ENCODE measurements at places on chromosomes 2 and 18.
A peak's percentile ranks its signal among the peaks of the same experiment; 100 is the strongest.

GRCh38 chr2:20704886-20705285 lies 37.9 kb downstream of the GDF7 start:
- H3K27ac ChIP-seq: no peak overlapping the region
- DNase-seq: no peak
- H3K4me1 ChIP-seq: no peaks in the 10 kb centered on the region
- peaks cover 35% of the 10 kb centered on the region for H3K36me3 ChIP-seq
- H3K27me3 ChIP-seq: no peaks in the 10 kb centered on the region

DNA sequence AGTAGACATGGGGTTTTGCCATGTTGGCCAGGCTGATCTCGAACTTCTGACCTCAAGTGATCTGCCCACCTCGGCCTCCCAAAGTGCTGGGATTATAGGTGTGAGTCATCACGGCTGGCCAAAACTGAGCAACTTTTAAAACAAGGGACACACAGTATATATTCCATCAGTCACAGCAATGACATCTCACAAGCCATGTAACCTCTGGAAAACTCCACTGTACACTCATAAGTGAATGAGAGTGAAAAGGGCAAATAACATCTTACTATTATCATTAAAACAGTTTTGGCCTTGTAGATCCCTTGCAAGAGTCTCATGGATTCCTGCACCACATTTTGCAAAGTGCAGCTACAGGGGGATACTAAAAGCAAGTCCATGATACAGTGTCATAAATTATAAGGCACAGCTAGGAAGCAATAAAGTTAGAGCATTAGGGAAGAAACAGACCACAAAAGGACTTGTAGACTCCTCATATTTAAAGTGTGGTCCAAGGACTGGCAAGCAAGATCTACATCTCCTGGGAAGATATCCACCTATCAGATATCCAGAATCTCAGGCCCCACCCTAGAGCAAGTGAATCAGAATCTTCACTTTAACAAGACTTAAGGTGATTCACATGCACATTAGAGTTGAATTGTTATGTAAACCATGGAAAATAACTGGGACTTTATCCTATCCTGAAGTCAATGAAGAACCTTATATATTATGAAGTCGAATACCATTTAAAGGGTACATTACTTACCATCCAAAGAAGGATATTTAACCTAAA lies 5.7 kb downstream of the SMC6 start:
- no peaks in the 10 kb centered on the region for H3K27me3 ChIP-seq
- no peak overlapping the region for H3K4me3 ChIP-seq
- DNase-seq: no peak
- H3K27ac ChIP-seq: no peak overlapping the region

DNA sequence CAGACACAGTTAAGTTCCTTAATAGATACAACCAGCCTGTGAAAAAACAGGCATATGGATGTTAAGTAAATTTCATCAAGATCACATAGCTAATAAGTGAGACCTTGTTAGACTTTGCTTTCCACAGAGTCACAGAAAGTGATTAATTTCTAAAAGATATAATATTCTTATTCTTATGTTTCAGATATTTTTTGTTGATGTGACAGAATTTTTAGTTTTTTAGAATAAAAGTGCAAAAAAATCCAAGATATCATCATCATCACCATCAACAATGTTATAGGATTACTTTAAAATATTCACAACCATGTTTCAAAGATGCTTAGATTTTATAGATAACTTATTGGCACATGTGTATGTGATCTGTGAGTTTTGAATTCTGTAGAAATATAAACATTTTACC lies 132.3 kb upstream of the ITGA4 start:
- peaks cover 20% of the 10 kb centered on the region for H3K4me1 ChIP-seq
- no peak for DNase-seq
- no peak overlapping the region for H3K27ac ChIP-seq
- H3K4me3 ChIP-seq: no peak overlapping the region
- peaks cover 7% of the 10 kb centered on the region for H3K36me3 ChIP-seq

DNA sequence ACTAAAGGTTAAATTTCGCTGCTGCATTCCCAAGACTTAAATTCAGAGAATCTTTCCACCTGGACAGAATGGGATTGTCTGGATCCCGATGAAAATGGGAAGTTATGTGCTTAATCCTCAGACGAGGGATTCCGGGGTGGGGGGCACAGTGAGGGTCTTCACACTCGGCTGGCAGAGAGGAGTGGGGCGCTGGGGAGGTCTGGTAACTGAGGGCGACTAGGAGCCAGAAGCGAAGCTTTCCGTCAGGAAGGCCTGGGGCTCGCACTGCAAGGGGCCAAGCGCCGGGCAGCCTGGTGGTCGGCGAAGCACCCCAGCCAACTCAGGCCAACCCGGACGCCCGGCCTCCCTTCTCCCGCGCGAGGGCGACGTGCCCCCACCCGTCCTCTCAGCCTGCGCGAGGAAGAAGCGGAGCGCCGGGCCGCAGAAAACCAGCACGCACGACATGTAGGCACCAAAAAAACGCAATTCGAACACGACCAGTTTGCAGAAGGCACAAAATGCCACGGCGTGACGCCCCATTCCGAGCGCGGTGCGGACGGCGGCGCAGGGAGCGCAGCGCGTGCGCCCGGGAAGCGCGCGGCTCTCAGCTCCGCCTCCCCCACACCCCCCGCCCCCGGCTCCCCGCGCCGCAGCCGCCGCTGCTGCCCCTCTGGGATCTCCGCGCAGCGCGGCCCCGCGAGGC lies 188.1 kb downstream of the ZEB2 start:
- H3K4me3 ChIP-seq: peak overlapping the region; percentile 94
- H3K36me3 ChIP-seq: peaks cover 31% of the 10 kb centered on the region
- peak overlapping the region; percentile 99 for H3K27ac ChIP-seq
- no peak for DNase-seq
- H3K4me1 ChIP-seq: peaks cover 51% of the 10 kb centered on the region

- H3K4me1 ChIP-seq: peaks cover 1% of the 10 kb centered on the region
- no peak overlapping the region for H3K27ac ChIP-seq
- no peak for DNase-seq
- H3K27me3 ChIP-seq: peaks cover 14% of the 10 kb centered on the region
These were observed 32.1 kb upstream of the EVA1A start for GRCh38 chr2:75592888-75593287.

- DNase-seq: no peak
- no peaks in the 10 kb centered on the region for H3K4me1 ChIP-seq
- H3K27me3 ChIP-seq: no peaks in the 10 kb centered on the region
- no peaks in the 10 kb centered on the region for H3K36me3 ChIP-seq
These were observed 259.1 kb upstream of the RAB6C start for GRCh38 chr2:129720360-129720759.

DNA sequence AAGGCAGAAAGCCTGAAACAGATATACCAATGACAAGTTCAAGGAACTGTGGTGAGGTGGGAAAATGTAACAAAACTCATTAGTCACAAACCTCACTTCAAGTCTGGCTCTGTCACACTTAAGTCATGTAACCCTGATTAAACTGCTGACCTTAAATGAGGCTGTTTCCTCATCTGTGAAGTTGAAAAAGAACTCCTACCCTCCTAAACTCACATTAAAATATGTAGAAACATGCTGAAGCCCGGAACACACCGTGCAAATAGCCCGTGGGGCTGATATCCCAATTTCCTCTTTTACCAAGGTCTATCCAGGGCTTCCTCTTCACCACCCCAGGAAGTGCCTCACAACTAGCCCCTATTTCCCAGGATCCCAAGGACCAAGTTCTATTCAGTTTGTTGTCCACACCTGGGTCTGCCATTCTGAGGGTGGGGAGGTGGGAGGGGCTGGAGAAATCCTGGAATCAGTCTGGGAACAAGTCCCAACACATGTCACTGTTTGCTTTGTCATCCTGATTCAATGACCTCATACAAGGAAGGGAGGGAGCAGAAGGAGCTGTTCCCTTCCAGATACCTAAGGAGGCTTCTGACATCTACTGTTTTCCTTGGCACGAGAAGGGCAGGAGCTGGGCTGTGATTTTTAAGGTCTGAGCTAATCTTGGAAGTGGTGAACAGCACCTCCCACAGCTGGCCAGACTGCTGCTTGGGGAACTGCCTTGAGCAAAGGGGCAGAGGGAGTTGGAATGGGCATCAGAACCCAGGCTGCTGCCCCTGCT lies 42.3 kb downstream of the SLC4A1AP start:
- peak overlapping the region; percentile 86 for H3K27ac ChIP-seq
- no peaks in the 10 kb centered on the region for H3K27me3 ChIP-seq
- H3K36me3 ChIP-seq: no peaks in the 10 kb centered on the region
- no peak overlapping the region for H3K4me3 ChIP-seq
- peaks cover 31% of the 10 kb centered on the region for H3K4me1 ChIP-seq

GRCh38 chr18:58268849-58269248 lies 224.8 kb downstream of the NEDD4L start:
- no peak for DNase-seq
- no peaks in the 10 kb centered on the region for H3K27me3 ChIP-seq
- no peak overlapping the region for H3K4me3 ChIP-seq

- H3K4me1 ChIP-seq: no peaks in the 10 kb centered on the region
- DNase-seq: no peak
- no peak overlapping the region for H3K27ac ChIP-seq
- H3K4me3 ChIP-seq: no peak overlapping the region
These were observed 99.9 kb upstream of the FN1 start for GRCh38 chr2:215535741-215536140.

DNA sequence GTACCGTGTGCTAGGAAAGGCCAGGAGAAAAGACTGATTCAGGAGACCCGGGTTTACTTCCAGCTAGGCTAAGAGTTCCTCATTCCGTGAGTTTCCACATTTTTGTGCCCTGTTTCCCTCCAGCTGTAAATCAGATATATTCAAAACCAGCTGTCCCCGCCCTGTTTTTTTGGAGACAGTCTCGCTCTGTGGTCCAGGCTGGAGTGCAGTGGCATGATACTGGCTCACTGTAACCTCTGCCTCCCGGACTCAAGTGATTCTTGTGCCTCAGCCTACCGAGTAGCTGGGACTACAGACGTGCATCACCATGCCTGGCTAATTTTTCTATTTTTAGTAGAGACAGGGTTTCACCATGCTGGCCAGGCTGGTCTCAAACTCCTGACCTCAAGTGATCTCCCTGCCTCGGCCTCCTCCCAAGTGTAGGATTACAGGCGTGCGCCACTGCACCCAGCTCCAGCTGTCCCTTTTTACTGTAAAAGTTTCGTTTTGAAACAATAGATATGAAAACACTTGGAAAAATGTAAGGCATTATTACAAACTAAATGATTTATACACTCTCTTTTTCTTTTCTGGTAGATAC lies 112.8 kb upstream of the SEC11C start:
- no peaks in the 10 kb centered on the region for H3K4me1 ChIP-seq
- no peak overlapping the region for H3K27ac ChIP-seq
- H3K27me3 ChIP-seq: peaks cover 24% of the 10 kb centered on the region
- H3K4me3 ChIP-seq: no peak overlapping the region
- no peak for DNase-seq
- H3K36me3 ChIP-seq: no peaks in the 10 kb centered on the region

DNA sequence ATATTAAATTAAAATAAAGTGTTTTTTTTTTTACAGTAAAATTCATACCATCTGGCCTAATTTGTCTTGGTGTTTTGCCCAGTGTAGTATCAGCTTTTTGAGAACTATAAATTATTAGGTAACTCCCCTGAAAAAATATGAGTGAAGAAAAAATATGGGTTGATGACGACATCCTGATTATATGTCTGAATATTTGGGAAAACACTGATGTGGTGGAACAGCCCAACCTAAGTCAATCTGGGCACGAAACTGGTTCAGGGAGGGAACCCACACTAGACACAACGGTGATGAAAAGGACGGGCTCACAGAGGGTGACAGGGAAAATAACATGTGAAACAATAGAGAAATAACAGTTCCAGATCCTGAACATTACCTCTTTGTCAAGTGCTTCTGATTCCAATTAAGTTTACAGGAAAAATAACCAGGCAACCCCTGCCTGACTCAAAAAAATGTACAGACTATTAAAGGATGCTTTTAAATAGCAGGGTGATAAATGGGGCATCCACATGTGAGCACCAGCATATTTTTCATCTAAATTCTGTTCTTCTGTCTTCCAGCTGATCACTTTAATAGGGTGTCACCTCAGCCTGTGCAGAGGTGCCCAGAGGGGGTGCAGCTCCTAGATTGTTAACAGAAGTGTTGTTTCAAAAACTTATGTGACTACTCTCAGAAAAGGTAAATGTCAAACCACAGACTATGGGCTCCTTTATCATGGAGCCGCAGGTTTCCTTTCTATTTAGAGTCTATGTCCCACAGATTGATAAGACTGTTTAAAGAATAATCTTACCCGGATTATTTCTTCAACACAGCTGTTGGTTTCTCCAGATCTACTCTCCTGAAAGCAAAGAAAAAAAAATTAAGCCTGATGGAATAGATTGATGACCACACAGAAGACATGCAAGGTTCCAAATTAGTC lies 305.4 kb downstream of the AFF3 start:
- no peaks in the 10 kb centered on the region for H3K36me3 ChIP-seq
- H3K27me3 ChIP-seq: no peaks in the 10 kb centered on the region
- DNase-seq: no peak

GRCh38 chr2:52414561-52415295 lies 1352.9 kb upstream of the CHAC2 start:
- no peaks in the 10 kb centered on the region for H3K36me3 ChIP-seq
- DNase-seq: no peak
- H3K27me3 ChIP-seq: no peaks in the 10 kb centered on the region
- H3K27ac ChIP-seq: no peak overlapping the region
- H3K4me3 ChIP-seq: no peak overlapping the region

- no peak for DNase-seq
- no peaks in the 10 kb centered on the region for H3K36me3 ChIP-seq
These were observed 518.2 kb upstream of the ZEB2 start for GRCh38 chr2:145038041-145038525.

GRCh38 chr2:80255918-80256781 lies 48.4 kb downstream of the LRRTM1 start:
- no peak for DNase-seq
- H3K4me1 ChIP-seq: no peaks in the 10 kb centered on the region
- H3K27me3 ChIP-seq: no peaks in the 10 kb centered on the region
- no peaks in the 10 kb centered on the region for H3K36me3 ChIP-seq

DNA sequence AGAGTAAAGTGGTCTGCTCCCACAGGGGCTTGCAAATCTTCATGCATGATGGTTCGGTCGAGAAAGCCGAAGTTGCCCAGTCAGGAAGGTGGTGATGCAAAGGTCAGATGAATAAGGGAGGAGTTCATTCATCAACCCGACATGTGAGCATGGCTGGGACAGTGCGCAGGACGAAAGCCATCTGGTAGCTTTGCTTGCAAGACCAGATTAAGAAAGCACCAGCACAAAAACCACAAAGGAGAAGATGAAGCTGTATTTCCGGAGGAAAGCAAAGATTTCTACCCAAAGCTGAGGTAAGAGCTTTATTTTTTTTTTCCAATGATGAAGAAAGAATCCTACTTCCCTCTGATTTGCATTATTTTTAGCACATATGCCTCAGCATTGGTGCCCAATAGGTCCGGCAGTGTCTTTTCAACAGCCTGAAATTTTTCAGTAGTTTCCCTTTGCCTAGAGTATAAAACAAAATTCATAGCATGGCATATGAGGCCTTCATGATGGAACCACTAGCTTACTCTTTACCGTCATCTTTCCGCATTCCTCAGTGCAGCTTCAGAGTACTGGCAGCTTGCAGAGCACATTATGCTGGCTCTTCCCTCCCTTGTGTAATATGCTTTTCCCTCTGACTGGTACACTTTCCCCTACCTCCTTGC lies 112.0 kb upstream of the THOC1 start:
- DNase-seq: no peak
- H3K27me3 ChIP-seq: peaks cover 23% of the 10 kb centered on the region
- no peaks in the 10 kb centered on the region for H3K36me3 ChIP-seq
- H3K4me1 ChIP-seq: peaks cover 2% of the 10 kb centered on the region
- H3K4me3 ChIP-seq: no peak overlapping the region

GRCh38 chr2:17416884-17417391 lies 101.3 kb downstream of the RAD51AP2 start:
- no peaks in the 10 kb centered on the region for H3K36me3 ChIP-seq
- DNase-seq: no peak
- H3K27me3 ChIP-seq: no peaks in the 10 kb centered on the region
- H3K4me1 ChIP-seq: no peaks in the 10 kb centered on the region
- no peak overlapping the region for H3K4me3 ChIP-seq
- H3K27ac ChIP-seq: no peak overlapping the region
